ENCODE measurements at places on chromosomes 6 and 20.

GRCh38 chr20:38514947-38515346, 42.3 kb downstream of the RALGAPB start:
- no peak for DNase-seq

DNA sequence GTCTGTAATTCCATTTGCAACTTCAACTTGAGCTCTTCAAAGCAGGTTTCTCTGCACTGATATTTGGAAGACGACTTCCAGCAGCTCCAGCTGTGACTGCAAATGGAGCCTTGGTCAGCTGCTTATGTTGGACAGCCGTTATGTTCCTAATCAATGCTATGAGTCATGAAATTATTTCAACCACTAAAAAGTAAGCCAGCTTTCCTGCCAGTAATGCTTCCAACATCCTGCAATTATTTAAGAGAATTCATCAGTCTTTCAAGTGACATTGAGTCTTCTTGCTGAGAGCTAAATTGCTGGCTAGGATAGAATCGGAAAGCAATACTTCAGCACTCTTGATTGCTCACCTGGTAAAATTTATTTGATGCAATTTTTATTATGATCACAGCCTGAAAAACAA, 375.7 kb downstream of the MMUT start:
- DNase-seq, result no peak

DNA sequence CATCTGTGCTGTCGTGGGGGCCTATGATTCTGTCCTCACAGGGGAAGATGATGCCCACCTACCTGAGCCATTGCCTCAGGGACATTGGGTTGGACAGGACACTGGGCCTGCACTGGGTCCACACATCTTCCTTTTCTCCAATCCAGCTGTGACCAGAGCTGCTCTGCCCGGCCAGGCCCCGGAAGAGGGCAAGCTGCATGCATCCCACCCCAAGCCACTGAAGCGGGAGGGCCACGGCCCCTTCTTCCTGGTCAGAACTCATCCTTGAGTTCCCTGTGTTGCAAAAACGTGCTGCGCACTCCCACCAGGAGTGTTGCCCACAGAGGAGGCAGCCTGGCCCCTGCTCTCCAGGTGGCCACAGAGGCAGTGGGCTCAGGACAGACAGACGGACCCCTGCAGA, 38.2 kb downstream of the SPDEF start:
- no peak for DNase-seq

GRCh38 chr20:12847872-12848271, 160.9 kb upstream of the SPTLC3 start:
- no peak for DNase-seq

DNA sequence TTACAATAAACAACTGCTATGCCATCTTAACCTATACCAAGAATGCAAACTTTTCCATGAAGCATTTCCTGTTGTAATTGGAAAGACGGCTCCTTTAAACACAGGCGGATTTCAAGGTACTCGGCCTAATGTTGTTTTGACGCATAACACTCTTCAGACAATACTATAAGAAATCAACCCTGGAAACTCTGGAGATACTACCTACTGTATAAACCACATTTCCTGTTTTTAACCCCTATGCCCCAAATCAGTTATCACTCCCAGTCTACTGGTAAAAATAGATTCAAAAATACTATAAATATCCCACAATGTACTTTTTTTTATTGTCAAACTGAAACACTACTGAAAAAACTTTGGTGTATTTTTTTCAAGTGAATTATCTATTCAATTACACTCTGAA, 118.1 kb downstream of the IRF4 start:
- DNase-seq, result no peak

- DNase-seq, result no peak
Observed at GRCh38 chr6:6772751-6773150, 184.2 kb downstream of the LY86 start.

- no peak for DNase-seq
Observed at GRCh38 chr6:13355999-13356785, 27.9 kb upstream of the TBC1D7 start.

GRCh38 chr20:32506721-32507120, 78.4 kb downstream of the NOL4L start:
- no peak for DNase-seq

- DNase-seq, result no peak
Observed at GRCh38 chr6:154258064-154258757, 98.4 kb downstream of the IPCEF1 start.

DNA sequence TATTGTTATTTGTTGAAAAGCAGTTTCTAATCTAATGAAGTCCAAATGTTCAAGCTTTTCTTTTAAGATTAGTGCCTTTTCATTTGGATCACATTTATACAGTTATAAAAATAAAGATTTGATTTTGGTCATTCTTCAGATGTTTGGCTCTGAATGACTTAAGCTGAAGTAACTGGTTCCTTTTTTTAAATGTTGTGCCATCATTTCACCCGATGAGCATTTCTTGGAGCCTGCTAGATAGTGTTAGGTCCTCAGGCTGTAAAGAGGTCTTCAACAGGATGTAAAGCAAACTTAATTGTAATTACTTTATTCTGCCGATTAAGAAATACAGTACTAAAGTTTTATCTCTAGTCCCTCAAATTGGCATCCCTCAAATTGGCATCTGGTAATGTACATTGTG, 41.2 kb upstream of the ASIP start:
- DNase-seq, result no peak

DNA sequence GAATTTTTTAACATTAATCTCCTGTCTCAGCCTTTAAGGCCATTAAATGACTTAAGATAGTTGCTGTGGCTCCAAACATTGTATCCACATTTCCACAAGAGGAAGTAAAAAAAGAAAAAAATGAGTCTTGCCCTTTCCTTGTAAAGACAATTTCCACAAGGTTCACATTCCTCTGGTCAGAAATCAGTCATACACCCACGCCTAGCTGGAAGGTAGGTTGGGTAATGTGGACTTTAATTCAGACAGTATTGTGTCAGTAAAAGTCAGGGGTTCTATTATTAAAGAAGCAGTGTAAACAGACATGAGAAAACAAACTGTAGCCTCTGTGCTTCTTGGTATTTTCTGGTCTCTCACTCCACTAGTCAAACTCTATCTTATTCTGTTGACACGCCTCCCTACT, 682.0 kb downstream of the GRIK2 start:
- DNase-seq, result no peak

DNA sequence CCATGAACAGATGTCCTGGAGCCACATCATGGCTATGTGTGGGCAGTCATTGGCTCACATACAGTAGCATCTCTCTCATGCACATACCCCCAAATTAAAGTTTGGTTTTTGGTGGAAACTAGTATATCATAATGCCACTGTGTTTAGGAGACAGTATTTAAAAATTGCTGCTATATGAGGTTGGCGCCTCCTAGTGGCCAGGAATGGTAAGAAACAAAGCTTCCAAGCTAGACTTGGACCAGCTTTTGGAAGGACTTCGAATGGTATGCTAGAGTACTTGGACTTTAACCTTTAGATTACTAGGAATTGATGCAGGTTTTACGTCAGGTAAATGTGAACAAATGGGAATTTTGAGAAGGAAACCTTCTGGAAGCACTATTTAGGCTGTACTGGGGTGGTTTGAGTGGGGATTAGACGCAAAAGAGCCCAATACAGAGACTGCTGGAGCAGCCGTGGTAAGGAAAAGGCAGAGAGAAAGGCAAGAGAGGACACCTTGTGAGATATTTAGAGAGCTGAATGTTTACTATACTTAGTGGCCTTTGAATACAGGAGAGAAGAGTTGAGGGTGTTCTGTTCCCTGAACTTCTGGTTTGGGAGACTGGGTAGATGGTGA, 23.8 kb downstream of the PRSS35 start:
- DNase-seq, result peak; percentile 19

DNA sequence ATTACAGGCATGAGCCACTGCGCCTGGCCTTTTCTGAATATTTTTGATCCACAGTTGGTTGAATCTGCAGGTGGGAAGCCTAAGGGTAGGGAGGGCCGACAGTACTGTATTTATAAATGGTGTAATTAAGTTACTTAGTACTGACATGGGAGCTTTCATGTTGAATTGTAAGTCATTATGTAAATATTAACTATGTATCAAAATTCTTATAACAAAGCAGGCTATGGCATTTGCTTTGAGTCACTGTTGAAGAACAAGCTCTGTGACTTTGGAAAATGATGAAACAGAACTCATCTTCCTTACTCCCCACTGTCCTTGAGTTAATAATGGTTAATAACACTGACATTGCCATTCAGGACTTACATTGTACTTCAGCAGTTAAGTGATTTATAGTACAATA, 63.0 kb upstream of the TXNDC5 start:
- no peak for DNase-seq

GRCh38 chr20:61875221-61875885, 190.3 kb downstream of the TAF4 start:
- no peak for DNase-seq

DNA sequence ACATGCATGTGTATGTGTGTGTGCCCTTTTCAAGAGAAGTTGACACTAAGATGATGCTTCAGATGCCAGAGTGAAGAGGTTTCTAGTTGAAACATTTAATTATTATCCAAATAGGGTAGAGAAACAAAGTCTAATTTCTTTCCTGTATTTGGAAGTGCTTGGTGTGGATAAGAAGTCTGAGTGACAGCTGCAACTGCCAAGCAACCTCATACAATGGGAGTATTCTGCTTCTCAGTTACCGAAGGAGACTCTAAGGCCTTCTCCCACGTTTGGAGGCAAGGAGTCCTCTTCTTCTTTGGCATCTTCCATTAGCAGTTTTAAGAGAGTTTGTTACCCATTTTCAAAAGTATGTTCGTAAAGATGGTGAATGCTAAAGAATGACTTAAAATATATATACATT, 82.4 kb downstream of the HDGFL1 start:
- no peak for DNase-seq

- DNase-seq, result no peak
Observed at GRCh38 chr6:5058254-5058653, 26.9 kb upstream of the PPP1R3G start.

- peak; percentile 24 for DNase-seq
Observed at GRCh38 chr6:52839124-52840055, 1.2 kb downstream of the GSTA5 start.

- DNase-seq, result no peak
Observed at GRCh38 chr20:19018881-19019280, 193.6 kb upstream of the SLC24A3 start.

GRCh38 chr6:109678240-109678639, 12.8 kb downstream of the AK9 start:
- DNase-seq, result no peak

DNA sequence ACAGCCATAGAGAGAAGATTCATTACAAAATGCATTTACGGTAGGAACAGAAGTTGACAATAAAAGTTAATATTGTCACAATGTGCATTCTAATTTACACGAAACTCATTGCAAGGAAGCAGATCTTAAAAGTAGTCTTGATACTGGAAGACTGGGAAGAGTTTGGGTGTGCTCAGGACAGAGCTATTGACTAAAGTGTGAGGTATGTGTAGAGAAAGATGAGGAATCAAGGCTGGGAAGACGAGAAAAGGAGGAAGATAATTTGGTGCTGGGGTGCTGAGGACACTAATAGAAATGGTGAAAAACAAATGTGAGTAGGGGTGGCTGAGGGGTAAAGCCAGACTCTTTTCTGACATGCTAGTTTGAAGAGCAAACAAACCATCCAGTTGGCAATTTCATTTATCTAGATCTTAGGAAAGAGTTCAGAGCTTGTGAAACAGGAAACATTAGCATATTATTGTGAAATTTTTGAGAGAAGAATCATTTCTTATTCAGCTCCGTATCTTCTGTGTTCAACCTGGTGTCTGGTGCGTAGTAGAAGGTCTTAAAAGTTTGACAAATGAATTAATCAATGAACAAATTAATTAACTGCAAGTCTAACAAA, 72.7 kb downstream of the ELOVL4 start:
- DNase-seq, result no peak

DNA sequence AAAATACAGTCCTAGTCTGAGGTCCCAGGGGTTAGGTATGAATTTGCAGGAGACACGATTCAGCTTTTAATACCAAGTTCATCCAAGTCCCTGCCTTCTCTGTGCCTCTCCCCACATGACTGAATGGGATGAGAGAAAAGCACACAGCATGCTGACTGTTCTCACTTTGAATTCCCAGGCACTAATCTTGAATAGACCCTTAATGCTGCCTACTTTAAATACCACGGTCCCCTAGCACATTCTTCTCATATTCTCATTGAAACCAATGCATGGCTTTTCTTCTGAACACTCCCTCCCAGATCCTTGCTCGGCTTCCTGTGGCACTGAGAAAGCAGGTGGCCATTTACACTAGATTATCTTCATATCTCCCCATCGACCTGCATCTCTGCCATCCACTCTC, 30.1 kb upstream of the SCAF8 start:
- no peak for DNase-seq

DNA sequence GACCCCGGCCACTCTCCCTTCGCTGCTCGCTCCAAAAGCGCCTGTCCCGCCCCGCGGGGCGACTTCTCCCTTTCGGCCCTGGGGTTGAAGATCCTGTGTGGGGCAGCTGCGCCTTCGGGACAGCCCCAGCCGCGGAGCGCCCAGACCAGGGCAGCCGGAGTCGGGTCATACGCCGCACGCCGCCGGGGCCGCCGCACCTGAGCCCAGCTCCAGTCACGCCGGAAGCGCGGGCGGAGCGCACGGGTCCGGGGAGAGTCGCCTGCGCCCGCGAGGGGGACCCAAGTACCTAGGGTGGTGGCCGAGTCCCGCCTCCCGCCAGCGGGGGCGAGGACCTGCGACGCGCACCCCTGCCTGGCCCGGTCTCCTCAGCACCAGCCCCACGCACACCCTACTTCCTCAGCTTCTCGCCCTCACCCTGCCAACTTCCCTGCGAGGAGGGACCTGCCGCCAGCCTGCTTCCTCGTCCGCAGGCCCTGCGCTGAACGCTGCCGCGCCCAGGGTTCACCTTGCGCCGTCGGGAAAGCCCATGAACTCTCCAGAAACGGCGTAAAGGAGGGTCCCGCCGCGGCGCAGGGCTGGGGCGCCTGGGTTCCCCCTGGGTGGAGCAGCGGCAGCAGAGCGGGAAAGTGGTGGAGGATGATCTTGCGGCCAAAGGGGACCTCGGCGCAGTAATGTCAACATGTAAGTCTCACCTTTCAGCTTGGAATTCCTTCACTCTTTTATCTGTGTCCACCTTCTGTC, at the start of gene ADGRG6:
TSS of gene ADGRG6 (plus strand) at position 357 of the 741 bp plus-strand sequence. CDS start at position 680, 323 bp downstream.
- DNase-seq, result no peak

DNA sequence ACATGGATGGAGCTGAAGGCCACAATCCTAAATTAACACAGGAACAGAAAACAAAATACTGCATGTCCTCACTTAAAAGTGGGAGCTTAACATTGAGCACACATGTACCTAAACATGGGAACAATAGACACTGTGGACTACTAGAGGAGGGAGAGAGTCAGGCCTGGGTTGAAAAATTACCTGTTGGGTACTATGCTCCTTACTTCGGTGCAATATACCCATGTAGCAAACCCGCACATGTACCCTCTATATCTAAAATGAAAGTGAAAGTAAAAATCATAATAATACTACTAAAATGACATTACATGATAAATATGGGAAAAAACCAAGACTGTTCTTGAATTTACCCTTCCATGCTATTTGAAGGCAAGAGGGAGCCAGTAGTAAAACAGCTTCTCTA, 1273.8 kb upstream of the ADGRB3 start:
- DNase-seq, result no peak

DNA sequence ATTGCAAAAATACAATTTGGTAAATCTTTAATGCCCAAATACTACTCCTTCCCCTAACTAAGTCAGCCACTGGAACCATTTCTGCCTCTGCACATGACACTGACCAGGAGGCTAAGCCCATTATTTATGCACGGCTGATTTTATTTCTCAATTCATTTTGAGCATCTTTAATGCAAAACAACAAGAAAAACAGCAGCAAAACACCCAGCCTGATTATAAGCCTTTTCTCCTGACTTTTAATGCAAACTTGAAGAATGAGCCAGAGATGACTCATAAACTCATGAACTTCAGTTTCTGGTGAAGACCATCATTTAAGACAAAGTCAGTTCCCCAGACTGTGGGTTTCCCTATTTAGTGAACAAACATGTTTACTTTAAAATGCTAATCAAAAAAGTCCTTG, 51.6 kb downstream of the CYP24A1 start:
- DNase-seq, result no peak
